ENCODE measurements at places on chromosomes 2 and 18.
A peak's percentile ranks its signal among the peaks of the same experiment; 100 is the strongest.

DNA sequence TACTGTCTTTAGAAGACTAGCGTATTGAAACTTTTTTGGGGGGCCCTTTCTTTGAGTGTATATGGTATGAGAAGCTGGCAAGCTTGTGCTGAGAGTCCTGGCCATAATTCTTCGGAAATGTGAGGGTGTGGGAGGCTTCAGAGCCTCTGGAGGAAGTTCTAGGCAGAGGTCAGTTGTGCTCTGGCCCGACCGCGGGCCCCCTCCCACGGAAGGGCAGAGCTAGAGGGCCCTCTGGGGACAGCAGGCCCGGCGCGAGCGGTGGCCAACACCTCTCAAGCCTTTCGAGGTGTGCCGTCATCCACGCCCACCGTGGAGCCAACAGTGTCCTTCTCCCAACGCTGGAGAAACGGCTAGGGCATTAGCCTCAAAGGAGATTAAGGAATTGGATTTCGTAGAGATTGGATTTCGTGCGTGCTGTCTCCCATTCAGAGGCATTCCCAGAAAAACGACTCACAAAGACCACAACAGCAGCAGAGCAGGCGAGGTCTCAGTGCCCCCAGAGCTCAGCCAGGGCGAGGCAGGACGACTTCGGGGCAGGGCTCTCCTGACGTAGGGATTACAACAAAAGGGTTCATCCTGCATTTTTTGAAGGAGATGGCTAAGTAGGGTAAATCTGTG, 2.2 kb upstream of the MTCL1 start:
- DNase-seq, result peak; percentile 73

DNA sequence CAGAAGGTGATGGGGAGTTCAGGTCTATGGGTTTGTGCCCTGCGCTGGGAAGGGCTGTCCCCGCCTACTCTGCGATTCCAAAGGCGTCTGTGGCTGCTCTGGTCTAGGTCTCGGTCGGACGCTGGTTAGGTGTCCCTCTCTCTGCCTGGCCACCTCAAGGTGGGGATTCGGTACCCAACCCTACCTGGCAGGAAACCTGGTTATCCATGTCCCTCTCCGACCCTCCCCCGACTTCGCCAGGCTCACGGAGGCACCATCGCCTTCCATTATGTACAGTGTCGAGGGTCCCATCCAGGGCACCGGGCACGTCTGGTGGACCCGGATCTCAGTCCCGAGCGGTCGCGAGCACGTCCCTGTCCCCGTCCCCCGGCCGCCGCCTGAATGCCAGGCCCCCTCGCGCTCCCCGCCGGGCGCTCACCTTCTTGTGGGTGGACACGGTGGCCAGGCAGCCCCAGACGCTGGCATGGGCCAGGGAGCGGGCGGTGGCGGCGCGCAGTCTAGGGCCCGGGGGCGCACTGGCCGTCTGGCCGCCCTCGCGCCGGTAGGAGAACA, 628 bp downstream of the CREG2 start:
- peak; percentile 87 for DNase-seq

- no peak for DNase-seq
Measured at GRCh38 chr18:23814991-23815614, 125.8 kb downstream of the LAMA3 start.

DNA sequence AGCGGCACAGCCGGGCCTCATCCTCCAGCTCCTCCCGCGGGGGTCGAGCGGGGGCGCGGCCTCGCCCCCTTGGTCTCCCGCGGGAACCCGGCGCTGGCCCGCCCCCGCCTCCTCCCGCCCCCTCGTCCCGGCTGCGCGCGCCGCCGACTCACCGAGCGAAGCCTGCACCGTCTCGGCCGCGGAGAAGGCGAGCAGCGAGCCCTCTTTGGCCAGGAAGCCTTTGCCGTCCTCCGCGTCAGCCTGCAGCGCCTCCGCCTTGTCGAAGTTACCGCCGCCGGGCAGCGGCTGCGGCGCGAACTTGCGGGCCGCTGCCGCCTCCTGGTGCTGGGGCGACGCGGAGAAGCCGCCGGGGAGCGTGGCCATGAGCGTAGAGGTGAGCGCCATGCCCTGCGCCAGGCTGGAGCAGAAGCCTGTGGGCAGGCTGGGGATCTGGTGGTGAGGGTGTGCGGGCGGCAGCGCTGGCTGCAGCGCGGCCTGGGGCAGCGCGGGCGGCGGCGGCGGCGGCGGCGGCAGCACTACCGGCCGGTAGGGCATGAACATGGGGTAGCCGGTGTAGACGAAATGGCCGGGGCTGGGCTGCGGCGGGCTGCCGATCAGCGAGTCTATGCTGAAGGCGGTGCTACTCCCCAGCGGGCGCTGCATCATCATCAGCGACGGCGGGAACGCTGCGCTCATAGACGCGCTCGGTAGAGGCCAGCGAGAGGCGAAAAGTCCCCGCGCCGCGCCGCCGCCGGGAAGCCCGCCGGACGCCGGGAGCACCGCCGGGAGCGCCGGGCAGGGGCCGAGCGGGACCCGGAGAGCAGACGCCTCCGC, 683 bp downstream of the GBX2 start:
- DNase-seq, result peak; percentile 84

DNA sequence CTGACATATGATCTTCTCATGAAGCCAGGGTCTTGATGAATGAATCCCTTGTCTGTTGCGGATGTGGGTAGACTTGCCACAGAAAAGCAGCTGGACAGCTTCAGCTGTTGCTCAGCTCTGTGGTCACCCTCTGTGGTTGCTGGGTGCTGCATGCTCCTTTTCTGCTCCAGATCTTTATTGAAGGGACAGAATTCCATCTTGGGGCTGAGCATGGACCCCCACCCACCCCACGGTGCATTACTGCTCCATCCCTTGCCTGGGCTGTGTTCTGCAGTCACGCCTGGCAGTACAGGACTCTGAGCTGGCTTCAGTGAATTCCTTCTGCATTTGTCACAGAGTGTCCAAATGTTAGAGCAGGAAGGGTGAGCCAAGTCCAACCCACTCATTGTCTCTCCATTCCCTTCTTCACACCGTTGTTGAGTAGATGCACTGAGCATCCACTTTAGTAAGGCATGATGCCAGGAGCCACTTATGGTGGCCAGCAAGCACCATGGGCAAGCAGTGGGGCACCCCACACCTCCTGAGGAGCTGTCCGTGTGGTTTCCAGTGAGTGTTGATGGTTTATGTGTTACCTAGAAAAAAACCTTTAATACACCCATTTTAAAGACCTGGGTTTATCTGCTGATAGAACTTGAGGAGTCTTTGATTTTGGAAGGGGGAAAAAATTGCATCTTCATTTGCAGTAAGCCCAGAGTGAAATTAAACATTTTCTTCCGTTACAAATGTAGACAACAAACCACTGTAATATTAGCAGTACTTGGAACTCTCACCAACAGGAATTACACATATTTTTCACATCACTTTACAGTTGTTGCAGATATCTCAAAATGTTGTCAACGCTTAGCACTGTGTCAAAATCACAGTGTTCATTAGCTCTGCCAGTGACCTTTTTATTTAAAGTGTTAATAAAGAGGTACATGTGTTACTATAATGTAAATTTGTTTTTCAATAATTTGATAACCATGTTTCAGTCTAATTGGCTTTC, 14.7 kb upstream of the ITGB6 start:
- no peak for DNase-seq

DNA sequence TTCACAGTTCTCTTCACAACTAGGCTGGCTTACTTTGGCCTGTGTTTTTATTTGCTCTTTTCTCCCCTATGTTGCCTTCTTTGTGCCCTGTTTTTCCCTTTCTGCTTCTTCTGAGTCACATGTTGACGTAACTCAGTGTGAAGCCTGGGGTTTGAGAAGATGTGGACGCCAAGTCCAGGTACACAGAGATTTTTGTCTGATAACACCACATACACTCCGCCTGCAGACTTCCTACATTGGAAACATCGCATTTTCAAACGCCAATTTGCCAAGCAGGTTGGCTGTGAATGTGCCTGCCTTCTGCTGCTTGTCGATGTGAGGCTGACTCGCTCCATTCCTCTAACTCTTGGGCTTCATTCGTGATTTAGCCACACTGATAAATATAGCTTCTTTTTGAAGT, 62.6 kb upstream of the FN1 start:
- no peak for DNase-seq

DNA sequence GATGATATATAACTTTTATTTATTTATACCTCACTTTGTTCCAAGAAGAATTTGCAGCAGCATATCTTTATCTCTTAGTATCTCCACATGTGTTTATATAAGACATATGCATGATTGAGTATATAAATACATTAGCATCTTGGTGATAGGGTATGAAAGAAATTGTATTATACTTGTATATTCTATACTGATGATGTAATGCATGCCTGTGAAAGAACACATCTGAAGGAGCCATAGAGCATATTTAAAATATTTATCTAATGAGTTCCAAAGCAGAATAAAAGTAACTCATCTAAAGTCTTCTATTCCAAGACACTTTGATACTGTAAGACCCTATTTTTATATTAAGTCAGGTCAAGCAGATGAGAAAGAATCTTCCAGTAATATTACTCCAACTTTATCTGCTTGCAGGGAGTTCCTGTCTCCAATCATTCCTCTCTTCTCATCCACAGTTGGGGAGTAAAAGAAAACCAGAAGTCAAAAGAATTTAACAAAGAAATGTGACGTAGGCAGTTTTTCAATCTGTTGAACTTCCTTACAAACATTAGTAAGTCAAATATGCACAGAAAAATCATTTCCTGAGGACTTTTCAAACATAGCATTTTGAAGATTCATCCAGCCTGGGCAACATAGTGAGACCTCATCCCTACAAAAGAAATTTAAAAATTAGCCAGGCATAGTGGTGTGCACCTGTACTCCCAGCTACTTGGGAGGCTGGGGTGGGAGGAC, 76.7 kb downstream of the DTNB start:
- no peak for DNase-seq

DNA sequence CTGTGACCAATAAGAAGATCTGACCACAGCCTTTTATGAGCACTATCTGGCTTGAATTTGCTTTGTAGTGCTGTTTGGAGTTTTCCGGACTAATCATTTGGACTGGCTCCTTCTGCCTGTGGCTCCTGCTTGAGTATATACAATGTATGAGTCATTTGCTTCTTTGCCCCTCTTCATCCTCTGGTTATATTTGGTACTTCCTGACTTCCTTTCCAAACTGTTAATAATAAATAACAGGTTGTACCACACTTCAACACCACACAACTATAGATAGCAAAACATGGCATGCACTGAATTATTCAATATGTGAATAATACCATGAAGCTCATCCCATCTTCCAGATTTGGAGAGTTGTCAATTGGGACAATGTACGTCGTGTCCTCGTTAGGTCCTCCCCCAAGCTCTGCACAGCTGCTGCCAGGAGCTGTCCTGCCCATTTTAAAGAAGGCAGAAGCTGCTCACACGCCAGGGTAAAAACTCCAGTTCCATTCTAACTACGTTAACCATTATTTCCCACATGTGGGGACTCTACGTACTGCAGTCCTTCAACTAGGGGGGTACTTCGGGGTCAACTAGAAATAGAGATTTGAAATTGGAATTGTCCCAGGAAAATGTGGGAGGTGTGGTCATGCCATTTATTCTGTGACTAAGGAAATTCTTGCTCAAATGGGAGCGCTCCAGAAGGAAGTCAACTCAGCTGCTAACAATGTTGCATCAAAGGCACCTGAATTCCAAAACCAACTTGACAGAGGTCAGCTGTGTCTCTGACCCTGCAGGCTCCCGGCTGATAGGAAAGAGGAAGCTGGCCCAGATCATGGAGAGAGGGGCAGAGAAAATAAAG, 38.1 kb downstream of the ST8SIA5 start:
- no peak for DNase-seq

DNA sequence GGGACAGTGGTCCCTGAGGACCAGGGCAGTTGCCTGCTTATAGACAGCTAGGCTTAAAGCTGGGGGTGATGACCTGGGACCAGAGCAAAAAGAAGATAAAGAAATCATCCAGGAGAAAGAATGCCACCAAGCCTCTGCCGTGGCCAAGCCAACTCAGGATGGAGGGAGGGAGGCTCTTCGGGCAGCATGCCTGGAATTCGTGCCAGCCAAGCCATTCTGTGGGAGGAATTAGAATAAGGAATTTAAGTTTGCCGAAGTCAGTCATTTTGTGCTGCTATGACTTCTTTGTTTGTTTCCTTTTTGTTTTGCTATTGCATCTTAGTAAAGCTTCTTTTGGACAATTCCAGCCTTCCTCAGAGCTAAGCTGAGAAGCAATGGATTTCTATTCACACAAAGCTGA, 124.1 kb downstream of the EN1 start:
- no peak for DNase-seq

DNA sequence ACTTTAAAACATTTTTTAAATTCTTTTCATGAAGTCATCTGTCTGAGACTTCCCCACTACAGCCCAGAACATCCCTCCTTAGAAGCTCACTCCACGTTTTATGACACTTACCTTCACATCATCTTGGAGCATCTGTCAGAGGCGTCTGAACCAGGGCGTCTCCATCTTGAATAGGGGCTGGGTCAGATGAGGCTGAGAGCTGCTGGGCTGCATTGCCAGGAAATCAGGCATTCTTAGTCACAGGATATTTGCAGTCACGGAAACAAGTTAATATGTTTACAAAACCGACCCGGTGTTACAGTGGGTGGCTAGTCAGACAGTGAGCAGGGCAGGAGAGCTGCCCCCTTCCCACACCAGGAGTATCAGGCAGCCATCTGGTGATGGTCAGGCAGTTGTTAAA, 456.5 kb downstream of the FBXO15 start:
- no peak for DNase-seq

DNA sequence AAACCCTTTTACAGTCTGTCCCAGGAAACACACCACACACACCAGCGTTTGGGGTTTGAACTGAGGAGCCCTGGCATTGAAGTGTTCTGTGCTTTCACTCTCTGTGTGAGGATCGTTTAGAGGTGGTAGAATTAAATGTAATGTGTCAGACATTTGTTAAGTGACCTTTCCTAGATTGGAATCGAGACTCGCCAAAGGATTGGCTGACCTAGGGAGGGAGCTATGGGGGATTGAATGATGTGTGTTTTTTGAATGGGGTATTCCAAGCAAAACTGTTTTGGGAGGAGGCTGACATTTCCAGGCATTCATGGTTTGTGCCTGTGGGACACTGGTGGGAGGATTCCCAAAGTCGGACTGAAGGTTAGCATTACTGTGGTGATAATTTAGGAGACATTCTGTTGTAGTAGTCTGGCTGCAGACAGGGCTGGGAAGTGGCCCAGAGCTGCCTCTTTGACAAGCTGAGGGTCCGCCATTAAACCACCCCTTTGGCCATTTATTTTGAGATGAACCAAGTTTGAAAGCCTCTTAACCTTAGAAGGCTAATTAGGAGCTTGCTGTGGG, 1.7 kb downstream of the MYO1B start:
- no peak for DNase-seq

DNA sequence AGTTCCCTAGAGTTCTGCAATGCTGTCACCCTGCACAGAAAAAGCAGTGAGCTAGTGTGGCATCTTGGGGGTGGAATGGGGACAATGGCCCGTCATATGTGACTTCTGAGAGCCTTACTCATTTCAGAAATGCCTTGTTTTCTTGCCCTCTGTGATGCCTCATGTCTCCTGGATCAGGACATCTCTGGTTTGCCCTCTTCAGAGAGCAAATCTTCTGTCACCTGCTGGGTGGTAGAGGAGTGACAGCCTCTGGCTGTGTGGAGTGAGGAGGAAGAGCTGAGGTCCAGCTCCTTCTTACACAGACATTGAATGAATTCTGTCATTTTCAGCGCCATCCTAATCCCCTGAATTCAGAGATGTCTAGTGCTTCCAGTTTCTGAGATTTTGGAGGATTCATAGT, 55.6 kb upstream of the PHLPP1 start:
- no peak for DNase-seq

GRCh38 chr18:3380384-3380961, 69.5 kb upstream of the TGIF1 start:
- DNase-seq, result no peak

GRCh38 chr2:105187531-105187930, 54.0 kb upstream of the GPR45 start:
- DNase-seq, result no peak

GRCh38 chr2:241053576-241054251, 48.4 kb downstream of the MTERF4 start:
- DNase-seq, result no peak

Measured in upper lobe of left lung (tissue), 6 donors.